ENCODE measurements at places on chromosomes 5 and 9. TPM values are rescaled to one million over a fixed set of nuclear protein-coding genes. Genes with fewer than 3 reads are reported as not detected.
A peak's percentile ranks its signal among the peaks of the same experiment; 100 is the strongest.

The CARTPT gene
- total RNA-seq, result not detected

The ADAMTS6 gene
- 8.0 TPM for total RNA-seq

The NKD2 gene
- total RNA-seq, result 1.4 TPM

The DHX29 gene
- total RNA-seq, result 27.6 TPM

The HCN1 gene
- 0.09 TPM for total RNA-seq

The CCL21 gene
- total RNA-seq, result 59.2 TPM

The TBC1D2 gene
- 7.6 TPM for total RNA-seq

GRCh38 chr9:18331808-18332209, 142.1 kb upstream of the ADAMTSL1 start:
- no peak for DNase-seq

- no peak for DNase-seq
Measured at GRCh38 chr5:159951387-159951786, 35.1 kb downstream of the ADRA1B start.

- DNase-seq, result no peak
Measured at GRCh38 chr9:138058181-138058580, 180.6 kb downstream of the CACNA1B start.

GRCh38 chr5:85077581-85077980, 692.9 kb upstream of the EDIL3 start:
- no peak for DNase-seq

- no peak for DNase-seq
Measured at GRCh38 chr9:113526841-113527240, 63.3 kb downstream of the RGS3 start.

DNA sequence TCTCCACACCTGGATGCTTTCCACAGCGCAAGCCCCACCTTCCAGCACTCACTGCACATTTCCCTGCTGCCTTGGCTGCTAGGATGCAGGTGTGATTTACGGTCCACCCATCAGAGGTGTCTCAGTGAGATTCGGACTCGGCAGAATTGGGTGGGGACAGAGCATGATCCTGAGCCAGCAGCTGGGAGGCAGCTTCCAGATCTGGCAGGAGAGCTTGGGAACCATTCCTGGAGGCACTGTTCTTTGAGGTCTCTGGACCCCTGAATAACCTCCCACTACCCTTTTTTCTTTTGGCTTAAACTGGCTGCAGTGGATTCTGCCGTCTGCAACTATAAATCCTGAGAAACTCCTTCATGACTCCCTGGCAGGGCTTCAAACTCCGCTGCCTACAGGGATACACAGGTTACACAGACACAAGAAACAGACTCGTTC, 99.6 kb upstream of the PHYKPL start:
- DNase-seq, result no peak

GRCh38 chr5:132385326-132386105, 16.0 kb downstream of the SLC22A5 start:
- no peak for DNase-seq

GRCh38 chr5:177963966-177964365, 32.1 kb downstream of the PROP1 start:
- no peak for DNase-seq

DNA sequence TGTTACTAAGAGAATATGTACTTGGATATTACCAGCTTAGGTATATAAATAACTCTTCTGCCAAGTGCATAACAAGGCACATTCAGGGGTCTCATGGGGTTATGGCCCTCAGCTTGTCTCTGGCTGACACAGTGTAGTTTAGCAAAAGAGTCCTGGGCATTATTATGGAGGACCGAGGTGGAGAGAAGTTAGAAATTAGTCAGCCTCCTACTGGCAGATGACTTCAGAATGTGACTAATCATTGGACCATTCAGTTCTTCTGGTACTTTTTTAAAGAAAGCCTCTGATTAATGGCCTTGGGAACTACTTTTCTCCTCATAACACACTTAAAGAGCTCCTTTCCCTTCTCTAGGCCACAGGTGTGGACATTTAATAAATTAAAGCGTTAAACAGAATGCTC, 178.9 kb downstream of the SH3GL2 start:
- DNase-seq, result no peak

DNA sequence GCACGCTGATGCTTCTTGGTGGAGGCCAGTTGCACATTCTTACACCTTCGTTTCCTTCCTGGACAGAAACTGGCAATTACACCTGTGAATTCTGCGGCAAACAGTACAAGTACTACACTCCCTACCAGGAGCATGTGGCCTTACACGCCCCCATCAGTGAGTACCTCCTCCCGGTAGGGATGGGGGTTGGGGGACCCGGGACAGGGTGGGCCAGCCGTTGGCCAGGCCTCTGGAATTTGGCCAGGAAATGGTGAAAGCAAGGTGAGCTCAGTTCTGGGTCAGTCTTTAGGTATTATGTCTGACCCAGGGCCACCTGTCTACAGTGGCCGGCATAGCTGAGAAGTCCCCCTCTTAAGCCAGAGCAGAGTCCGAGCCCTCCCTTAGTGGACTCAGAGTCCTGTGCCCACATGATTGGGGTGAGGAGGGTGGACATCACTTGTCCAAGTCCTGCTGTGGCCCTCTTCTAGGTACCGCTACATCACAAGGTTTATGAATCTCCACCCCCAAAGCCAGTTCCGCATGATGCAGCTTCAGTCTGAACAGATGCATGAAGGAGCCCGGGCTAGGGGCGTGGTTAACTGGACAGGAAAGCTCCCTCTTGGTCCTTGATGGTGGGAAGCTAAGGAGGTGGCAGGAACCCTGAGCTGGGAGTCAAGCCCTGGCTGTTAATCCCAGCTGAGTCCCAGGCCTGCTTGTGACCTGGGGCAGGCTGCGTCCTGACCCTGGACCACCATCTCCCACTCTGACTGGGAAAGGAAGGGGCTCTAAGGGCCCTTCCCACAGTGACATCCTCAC, 61.3 kb downstream of the AMBP start:
- peak; percentile 14 for DNase-seq

DNA sequence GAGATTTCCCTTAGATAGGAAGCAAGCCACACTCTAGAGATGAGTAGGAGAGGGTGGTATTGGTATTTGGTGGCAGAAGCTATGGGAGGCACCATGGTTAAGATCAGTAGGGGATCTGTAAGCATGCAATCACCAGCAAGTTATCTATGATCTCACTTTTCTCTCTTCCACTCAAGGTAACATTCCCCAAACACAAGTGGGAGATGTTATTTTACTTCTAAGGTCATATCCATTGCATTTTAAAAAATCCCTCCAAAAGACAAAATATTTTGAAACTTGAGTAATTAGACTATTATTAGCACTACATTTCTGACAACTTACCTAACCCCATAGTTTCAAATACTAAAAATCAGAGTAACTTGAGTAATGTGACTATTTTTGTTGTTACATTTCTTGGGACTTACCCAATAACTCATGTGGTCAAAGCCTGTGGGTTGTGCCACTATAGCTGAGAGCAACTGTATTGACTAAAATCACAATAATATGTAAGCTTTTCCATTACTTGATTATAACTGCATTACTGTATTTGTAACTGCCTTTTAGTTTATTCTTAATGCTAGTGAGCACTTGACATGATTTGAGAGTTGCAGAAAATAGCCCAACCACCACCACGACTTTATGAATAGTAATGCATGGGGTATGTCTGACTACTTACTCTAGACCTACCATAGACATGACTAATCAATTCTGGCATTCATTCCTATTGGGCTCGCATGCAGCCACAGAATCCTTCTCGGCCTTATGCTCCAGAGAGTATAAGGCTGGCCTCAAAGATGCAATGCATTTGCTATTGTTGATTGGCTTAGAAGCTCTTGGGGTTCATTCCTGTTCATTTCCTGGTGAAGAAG, 264.7 kb downstream of the TRIM32 start:
- no peak for DNase-seq

GRCh38 chr5:163790497-163790896, 285.1 kb downstream of the MAT2B start:
- no peak for DNase-seq

GRCh38 chr5:172597755-172598155, 43.3 kb upstream of the NEURL1B start:
- no peak for DNase-seq

GRCh38 chr5:181187500-181188213, 17.3 kb downstream of the TRIM7 start:
- DNase-seq, result peak; percentile 38

DNA sequence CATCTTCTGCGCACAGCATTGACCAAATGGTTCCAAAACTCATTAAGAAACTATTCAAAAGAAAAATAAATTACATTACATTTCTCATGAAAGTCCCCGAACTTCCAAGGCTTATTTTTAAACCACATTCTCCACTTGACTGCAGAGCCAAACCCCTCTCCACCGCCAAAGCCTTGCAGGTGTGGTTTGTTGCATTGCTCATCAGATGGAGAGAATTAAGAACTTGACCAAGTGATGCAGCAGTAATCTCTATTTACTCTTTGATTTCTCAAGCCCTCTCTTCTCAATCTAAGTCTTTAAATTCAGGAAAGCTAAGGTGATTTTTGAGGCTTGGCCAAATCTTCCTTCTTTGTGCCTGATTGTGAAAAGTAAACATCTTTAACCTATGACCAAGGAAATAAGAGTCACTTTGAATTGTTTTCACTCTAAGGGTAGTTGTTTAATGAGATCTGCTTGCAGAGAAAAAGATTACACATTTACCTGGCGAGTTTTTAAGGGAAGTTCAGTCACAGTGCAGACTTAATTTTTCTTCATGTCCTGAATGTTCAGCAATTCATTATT, 290.5 kb upstream of the ITGA1 start:
- no peak for DNase-seq

DNA sequence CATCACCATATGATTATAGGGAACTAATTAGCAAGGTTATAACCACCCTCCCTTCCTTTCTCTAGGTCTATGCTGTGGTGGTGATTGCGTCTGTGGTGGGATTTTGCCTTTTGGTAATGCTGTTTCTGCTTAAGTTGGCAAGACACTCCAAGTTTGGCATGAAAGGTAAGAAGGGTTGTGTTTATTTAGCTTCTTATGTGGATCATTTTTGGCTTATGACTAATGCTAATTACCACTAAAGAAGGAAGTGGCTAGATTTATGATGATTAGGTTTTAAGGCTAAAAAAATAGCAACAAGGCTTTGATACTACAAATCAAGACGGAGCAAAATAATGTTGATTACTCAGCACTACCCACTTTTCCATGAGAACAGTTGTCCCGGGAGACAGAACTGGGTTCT, 82.4 kb downstream of the NTRK2 start:
- no peak for DNase-seq

DNA sequence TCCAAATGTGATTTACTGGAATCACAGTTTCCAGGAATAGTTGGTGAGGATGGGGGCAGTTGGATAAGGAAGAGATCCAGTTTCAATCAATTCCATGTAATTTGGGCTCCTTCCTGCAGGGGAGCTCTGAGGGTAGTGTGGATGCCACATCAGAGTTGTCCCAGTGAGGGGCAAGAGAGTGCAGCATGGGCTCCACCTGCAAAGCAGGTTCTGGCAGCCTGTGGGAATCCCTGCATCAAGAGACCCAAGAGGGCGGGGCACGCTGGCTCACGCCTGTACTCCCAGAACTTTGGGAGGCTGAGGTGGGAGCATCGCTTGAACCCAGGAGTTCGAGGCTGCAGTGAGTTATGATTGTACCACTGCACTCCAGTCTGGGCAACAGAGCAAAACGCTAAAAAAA, 188.5 kb downstream of the CACNA1B start:
- no peak for DNase-seq

GRCh38 chr9:113542006-113542405, 78.5 kb downstream of the RGS3 start:
- DNase-seq, result no peak

GRCh38 chr5:146703499-146703898, 175.1 kb downstream of the PPP2R2B start:
- DNase-seq, result no peak

DNA sequence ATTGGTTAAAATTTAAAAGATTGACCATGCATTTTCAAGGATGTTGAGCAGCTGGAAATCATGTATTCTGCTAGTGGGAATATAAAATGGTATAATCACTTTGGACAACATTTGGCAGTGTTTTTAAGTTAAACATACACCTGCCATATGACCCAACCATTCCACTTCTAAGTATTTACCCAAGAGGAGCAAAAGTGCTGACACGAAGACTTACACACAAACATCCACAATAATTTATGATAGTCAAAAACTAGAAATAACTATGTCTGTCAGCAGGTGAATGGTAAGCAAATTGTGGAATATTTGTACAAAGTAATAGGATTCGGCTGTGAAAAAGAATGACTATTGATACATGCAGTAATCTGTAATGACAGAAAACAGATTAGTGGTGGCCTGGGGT, 30.7 kb upstream of the SRP19 start:
- no peak for DNase-seq

DNA sequence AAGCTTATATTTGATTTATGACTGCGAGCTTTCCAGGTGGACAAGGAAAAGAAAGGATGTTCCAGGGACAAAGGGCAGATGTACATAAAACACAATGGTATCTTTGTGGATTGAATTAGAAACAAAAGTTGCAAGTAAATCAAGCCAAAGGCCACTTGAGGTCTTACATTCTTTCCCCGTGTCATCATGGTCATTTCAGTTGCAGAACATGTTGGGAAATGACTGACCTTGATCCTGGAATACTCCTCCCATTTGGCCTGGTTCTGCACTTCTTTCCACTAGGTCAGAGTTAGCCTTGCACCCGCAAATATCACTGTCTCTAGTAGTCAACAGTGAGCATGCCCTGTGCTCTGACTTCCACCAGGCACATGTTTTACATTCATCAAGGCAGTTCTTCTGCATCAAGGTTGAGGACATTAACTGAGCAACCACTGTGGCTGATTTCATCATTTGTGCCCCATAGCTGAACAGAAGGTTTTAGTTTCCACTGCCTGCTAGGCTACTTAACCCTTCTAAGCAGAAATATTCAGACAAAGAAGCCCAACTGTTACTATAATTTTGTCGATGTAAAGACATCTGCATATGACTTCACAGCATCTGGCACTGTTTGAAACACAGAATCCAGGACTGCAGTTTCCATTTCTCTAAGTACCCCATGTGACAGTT, 1161.7 kb upstream of the DMAC1 start:
- DNase-seq, result no peak

DNA sequence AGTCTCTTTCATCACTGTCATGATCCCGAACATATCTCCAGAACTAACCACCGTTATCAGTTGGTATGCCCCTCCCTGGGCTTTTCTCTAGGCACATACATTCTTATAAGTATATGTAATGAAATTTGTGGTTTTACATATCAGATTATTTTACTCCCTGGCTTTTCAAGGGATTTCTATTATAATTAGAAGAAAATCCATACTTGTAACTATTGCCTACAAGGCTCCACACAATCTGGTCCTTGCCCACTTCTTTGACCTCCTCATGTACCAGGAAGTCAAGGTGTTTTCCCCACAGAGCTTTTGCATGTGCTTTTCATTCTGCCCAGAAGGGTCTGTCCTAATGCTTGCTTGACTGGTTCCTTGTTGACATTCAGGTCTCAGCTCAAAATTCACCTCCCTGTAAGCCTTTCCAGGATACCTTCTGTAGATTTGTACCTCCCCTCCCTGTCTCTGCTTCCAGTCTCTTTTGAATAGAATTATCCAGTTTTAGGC, 33.6 kb upstream of the HSD17B4 start:
- DNase-seq, result no peak

All from omental fat pad (tissue), 4 donors.